Bronchial epithelial cell (primary cell): ENCODE measurements at places on chromosomes 6 and 20. TPM values are rescaled to one million over a fixed set of nuclear protein-coding genes. Genes with fewer than 3 reads are reported as not detected.
A peak's percentile ranks its signal among the peaks of the same experiment; 100 is the strongest.

- DNase-seq = no peak
These were observed 8.1 kb upstream of the GUCA1A start for GRCh38 chr6:42165016-42165415.

DNA sequence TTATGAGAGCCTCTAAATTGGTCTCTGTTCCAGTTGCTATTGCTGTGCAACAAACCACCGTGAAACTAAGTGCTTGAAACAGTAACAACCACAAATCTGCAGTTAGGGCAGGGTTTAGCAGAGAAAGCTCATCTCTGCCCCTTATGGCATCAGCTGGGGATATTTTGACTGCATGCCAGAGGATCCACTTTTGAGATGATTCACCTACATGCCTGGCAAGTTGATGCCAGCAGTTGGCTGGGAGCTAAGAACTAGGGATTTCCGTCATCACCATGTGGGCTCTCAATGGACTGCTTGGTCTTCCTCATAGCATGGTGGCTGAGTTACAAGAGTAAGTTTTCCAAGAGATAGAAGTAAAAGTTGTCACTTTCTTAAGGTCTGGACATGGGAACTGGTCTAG is 35.1 kb downstream of the PLCB4 start:
- peak; percentile 77 for DNase-seq

DNA sequence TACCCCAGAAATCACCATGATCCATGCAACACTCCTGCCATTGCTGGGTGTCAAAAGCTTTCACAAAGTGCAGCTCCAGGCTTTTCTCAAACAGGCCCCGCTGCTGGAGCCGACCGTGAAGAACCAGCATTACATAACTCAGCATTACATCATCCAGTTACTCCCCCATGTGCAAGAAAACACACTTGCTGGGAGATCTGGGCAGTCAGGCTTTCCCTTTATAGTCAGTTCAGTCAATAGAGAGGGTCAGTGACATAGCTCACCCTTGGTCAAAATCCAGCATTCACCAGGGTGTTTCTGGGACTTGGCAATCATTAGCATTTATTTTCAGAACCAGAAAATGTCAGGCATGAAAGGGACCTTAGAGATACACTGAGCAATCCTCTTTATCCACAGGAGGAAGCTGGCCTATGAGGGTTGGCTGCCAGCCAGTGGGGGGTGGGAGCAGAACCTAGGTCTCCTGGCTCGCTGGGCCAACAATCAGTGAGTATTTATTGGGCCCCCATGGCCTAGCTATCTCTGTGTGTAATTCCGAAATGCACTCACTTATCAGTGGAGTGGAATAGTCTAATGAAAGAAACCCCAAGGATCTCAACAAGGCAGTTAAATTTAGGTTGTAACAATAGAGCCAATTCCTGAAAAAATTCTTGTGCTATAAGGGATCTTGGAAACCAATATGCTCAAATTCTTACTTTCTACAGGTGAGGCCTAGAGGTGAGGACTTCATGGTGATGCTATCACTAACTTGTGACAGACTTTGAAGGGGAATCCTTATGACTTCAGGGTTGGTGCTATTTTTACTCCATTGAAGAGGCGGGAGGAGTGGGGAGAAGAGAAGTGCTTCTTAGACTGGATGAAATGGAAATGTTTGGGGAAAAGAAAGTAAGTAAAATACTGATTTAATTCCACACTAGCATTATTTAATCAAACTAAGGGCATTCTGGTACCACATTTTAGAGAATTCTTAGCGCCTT is 54.6 kb downstream of the LYRM4 start:
- DNase-seq = peak; percentile 50

GRCh38 chr20:38628580-38629470 is 27.2 kb downstream of the ARHGAP40 start:
- DNase-seq = no peak

DNA sequence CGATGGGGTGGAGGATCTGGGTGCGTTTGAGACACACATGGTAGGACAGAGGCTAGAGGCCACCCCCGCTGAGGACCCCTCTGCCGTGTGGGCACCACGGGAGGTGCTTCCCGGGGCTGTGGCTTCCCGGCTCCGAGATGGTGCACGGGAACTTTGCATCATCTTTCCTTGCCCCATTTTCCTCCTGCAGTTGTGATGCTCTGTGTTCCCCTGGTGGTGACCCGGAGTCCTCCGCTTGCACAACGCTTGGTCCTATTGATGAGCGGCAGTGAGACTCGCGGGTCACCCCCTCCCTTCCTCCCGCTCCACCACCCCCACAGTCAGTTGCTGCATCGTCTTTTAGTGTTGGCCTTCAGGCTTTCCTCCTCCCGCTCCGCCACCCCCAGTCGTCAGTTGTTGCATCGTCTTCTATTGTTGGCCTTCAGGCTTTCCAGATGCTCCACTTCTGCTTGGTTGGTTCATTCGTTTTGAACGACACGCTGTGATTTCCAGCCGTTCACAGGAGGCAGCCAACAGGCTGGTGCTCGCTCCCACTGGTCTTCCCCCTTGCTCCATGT is 37.3 kb downstream of the PYGB start:
- no peak for DNase-seq

DNA sequence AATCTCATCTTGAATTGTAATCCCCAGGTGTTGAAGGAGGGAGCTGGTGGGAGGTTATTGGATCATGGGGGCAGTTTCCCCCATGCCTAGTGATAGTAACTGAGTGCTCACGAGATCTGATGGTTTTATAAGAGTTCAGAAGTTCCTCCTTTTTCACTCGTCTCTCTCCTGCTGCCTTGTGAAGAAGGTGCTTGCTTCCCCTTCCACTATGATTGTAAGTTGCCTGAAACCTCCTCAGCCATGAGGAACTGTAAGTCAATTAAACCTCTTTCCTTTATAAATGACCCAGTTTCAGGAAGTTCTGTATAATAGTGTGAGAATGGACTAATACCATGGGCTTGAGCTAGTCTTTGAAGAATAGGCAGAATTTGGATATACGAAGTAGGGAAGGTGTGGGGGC is 113.9 kb downstream of the RIN2 start:
- DNase-seq = no peak

DNA sequence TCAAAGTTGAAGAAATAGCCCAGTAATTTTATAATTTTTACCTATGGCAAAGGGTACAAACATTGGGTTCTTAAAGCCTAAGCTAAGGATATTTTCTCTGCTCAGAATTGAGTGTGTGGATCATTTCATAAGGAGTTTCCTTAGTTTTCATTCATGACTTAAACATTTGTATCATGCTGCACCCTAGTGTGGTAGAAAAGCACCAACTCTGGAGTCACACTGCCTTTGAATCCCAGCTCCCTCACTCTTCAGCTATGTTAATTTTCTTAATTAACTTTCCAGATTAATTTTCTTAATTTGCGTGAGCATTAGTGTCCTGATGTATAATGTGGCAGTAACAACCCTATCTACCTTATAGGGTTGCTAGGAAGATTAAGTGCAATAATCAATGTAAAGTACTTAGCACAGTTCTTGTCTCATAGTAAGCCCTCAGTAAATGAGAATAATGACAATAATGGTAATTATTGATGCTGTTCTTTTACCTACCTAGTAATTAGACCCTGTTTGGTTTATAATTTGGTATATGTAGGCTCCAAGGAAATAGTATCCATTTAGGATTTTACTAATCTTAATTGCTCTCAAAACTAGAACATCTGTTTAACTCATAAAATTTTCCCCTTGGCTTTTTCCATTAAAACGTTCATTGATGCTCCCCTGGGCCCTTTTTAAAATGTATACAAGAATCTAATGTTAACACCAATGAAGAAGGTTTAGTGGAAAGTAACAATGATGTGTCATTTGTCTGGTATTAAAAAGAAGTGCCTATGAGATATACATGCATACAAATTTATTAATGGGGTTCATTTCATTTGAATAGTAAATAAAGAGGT is 31.6 kb downstream of the DSE start:
- no peak for DNase-seq

DNA sequence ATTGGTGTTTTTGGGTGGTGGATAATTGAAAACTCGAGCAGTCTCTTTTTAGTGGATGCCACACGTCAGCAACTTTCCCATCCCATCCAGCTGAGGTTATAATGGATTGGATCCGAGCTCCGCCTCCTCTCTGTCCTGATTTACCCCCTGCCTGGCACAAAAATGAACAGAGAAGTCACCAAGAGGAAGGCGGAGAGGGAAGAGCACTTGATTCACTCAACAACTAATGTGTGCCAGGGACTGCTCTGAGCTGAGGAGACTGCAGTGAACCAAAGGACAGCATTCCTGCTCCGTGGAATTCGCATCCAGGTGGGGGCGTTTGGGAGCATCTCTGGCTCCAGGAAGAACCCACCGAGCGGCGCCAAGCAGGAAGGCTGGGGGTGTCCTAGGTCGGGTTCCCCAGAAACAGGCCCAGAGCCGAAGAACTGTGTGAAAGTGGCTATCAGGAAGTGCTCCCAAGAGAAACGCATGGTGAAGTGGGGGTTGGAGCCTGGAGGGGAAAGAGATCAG is 95.8 kb upstream of the NAA20 start:
- no peak for DNase-seq

- DNase-seq = no peak
These were observed 2.4 kb downstream of the CMTR1 start for GRCh38 chr6:37435373-37435772.

DNA sequence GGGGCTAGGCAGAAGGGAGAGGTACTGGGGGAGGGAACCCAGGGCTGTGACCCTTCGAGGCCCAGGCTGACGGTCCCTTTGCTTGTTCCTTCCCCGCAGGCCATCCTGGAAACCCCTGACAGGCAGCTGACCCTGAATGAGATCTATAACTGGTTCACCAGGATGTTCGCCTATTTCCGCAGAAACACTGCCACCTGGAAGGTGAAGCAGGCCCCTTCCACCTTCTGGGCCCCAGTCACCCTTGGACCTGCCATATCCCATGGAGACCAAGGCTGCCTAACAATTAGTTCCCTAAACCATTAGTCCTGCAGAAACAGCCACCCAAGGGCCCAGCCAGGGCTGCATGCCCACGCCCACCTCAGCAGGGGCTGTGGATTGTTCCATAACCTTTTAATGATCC is 44.9 kb downstream of the FOXP4 start:
- DNase-seq = no peak

DNA sequence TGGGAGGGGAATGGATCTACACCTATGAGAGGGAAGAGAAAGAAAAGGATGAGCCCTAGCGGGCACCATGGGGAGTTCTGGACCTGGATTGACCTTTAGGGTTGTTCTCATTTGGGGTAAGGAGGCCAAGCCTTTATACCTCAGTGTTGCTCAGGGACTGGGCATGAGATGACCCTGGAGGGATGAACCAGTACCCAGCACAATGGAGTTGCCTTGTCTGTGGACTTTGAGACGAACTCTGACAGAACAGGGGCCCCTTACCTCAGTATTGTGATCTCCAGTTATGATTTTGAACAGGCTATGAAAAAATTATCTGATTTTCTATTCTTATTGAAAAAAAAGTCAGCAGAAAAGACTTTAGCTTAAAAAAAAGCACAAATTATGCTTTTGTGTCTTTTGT is 88.6 kb downstream of the FOXA2 start:
- no peak for DNase-seq

TEAD3 gene
- 5.3 and 7.6 TPM in 2 replicates for total RNA-seq

ADGRF4 gene
- 17.9 and 31.5 TPM in 2 replicates for total RNA-seq

CYP39A1 gene
- total RNA-seq = 5.0 and 17.4 TPM in 2 replicates

SLC32A1 gene
- under 0.01 TPM in 1 of 2 replicates, not detected in the other for total RNA-seq

SRC gene
- total RNA-seq = 16.6 and 18.2 TPM in 2 replicates

SIRPB1 gene
- total RNA-seq = not detected in 2 replicates

TUBB1 gene
- not detected in 2 replicates for total RNA-seq

PAK5 gene
- not detected in 2 replicates for total RNA-seq

TPD52L1 gene
- total RNA-seq = 164 and 318 TPM in 2 replicates
